ENCODE measurements at places on chromosomes 12 and 14.

- no peak for DNase-seq
These were observed 27.3 kb downstream of the PPM1A start for GRCh38 chr14:60276347-60276746.

- no peak for DNase-seq
These were observed 798 bp upstream of the RASAL1 start for GRCh38 chr12:113136128-113136989.

- no peak for DNase-seq
These were observed 19.1 kb downstream of the SLC2A3 start for GRCh38 chr12:7916936-7917335.

DNA sequence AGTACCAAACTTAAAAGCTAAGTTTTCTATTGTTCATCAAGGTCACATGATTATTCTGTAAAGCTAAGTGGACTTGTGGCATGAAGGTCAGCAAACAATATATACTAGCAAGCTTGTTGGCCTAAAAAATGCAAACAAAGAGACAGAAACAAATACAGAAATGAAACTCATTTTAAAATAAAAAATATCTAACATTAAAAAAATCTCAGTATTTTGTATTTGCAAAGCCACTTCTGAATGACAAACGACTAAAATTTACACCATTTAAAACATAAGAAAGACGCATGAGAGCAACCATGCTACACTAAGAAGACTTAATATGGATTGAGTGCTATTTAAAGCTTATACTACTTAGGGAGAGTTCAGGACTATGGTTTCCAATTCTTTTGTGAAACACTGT is 72.8 kb upstream of the BBS10 start:
- DNase-seq, result no peak

- peak; percentile 35 for DNase-seq
These were observed 21.0 kb upstream of the CCND2 start for GRCh38 chr12:4252601-4253000.

GRCh38 chr12:82027612-82028011 is 268.5 kb upstream of the PPFIA2 start:
- no peak for DNase-seq

- DNase-seq, result peak; percentile 30
These were observed 46.7 kb downstream of the NOPCHAP1 start for GRCh38 chr12:105032703-105033357.

- no peak for DNase-seq
These were observed 32.7 kb downstream of the RTRAF start for GRCh38 chr14:52021957-52022600.

DNA sequence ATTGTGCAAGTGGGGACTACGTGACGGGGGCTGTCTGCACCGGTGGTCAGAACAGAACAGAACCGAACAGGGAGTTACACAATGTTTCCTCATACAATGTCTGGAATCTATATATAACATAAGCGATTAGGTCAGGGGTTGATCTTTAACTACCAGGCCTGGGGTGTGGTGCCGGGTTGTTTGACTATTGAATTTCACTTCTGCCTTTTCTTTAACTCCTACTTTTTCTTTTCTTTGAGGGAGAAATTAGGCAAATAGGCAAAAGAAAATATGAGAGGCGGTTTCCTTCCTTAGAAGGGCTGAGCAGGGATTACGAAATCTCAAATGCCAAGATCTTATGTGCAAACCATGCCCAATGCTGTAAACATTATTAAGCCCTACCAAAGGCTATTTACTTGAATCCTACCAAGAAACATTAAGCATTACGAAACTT is 140.3 kb downstream of the SLC38A6 start:
- DNase-seq, result no peak

- DNase-seq, result no peak
These were observed 23.3 kb downstream of the TAS2R7 start for GRCh38 chr12:10779103-10779502.

- no peak for DNase-seq
These were observed 1.2 kb downstream of the ALDH1L2 start for GRCh38 chr12:105083031-105083430.

DNA sequence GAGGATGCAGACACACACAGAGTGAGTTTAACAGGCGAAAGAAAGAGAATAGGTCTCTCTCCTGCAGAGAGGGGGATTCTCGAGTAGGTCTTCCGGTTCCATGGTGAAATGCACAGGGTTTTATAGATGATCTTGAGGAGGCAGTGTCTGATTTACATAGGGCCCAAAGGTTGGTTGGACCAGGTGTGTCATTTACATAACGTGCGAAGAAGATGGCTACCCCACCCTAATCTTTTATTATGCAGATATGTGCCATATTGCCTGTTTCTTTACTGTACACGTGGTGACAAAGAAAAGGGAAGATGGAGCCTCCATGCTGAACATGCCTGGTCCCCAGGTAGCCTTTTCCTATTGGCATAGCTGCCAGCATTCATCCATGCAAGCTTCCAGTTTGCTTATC is 219.8 kb downstream of the CRADD start:
- no peak for DNase-seq

- no peak for DNase-seq
These were observed 17.9 kb downstream of the WASHC3 start for GRCh38 chr12:102043928-102044327.

Measured in astrocyte of the hippocampus (primary cell).